ENCODE measurements at places on chromosomes 3 and 15. TPM values are rescaled to one million over a fixed set of nuclear protein-coding genes. Genes with fewer than 3 reads are reported as not detected.

- no peaks in the 10 kb centered on the region for H3K27me3 ChIP-seq
- H3K4me3 ChIP-seq = no peak overlapping the region
- H3K36me3 ChIP-seq = no peaks in the 10 kb centered on the region
- peak overlapping the region; percentile 56 for H3K27ac ChIP-seq
- no peak for DNase-seq
Observed at GRCh38 chr15:90581771-90582352, 52.1 kb downstream of the CRTC3 start.

DNA sequence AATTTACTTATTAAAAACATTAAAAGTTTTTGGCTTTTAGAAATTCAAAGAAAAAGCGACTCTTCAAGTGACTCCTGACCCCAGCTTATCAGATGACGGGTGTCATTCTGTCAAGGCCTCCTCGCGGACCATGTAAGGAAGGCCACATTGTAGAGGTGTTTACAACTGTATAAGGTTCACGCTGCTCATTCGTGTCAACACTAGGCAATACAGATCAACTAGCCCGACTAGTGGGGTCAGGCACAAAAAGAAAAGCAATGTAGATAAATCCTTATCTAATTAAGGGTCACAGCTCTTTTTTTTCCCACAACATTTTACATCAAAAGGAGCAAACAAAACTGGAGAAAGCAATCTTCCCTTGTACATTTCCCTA, 207.5 kb upstream of the NR2F2 start:
- no peaks in the 10 kb centered on the region for H3K27me3 ChIP-seq
- no peaks in the 10 kb centered on the region for H3K4me1 ChIP-seq

The GOLGA8A gene
- total RNA-seq = 35.0 TPM

- no peaks in the 10 kb centered on the region for H3K36me3 ChIP-seq
- no peak for DNase-seq
- H3K4me1 ChIP-seq = no peaks in the 10 kb centered on the region
Observed at GRCh38 chr3:112979244-112979832, 4.4 kb upstream of the CD200R1 start.

GRCh38 chr3:28947061-28947460, 333.8 kb upstream of the RBMS3 start:
- H3K4me3 ChIP-seq = no peak overlapping the region
- no peaks in the 10 kb centered on the region for H3K36me3 ChIP-seq
- peaks cover 2% of the 10 kb centered on the region for H3K4me1 ChIP-seq
- no peak overlapping the region for H3K27ac ChIP-seq

DNA sequence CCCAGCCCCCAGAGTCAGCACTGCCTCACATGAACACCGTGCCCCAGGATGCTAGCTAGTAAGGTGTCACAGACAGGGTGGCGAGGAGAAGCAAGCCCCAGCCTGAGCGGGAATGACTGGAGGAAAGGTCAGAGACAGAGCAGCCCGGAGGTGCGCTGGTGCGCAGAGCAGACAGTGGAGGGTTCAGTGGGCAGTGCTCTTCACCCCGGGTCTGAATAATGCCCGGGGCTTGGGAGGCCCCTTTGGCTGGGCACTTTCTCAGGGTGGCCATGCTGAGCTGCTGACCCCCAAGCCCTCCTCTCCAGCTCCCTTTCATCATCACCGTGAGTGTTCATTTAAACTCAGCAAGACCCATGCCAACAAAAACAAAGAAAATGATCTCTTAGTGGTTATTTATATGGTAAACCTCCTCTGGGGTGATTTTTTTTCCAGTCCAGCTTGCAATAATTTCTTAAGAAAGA, 110.8 kb downstream of the VGLL4 start:
- peaks cover 36% of the 10 kb centered on the region for H3K4me1 ChIP-seq
- peak overlapping the region; percentile 25 for H3K27ac ChIP-seq
- no peak for DNase-seq
- no peak overlapping the region for H3K4me3 ChIP-seq
- no peaks in the 10 kb centered on the region for H3K27me3 ChIP-seq

DNA sequence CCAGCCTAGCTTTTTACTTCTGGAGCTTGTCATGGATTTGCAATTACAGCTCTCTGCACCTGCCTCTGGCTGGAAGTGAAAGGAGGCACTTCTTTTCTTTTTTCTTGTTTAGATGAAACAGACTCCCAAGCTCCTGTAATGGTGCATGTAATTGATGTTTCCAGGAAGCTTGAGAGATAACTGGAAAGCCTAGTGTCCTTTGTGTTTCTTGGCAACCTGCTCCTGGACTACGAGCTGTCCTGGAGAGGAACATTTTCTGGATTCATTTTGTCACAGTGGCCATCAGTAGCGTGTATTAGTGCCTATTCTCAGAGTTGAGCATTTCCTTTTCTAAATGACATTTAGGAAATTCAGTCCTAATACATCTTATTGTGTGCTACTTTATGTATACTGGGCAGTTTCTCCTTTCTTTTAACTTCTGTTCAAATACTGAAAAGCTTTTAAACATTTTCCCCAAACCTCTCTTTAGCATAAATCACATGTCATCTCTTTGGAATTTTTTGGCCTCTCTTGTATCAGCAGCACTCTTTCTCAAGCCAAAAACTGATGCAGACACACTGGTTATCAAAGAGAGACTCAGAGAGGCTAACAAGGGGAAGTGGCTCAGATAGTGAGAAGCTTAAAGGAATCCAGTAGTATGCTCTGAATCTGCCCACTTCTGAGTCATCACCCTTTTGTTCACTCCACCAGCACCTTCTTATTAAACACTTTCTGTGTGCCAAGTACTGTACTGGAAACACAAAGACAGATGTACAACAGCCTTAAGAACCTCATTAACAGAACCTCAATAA, 62.6 kb upstream of the SLC2A2 start:
- H3K36me3 ChIP-seq = peaks cover 2% of the 10 kb centered on the region
- H3K27me3 ChIP-seq = no peaks in the 10 kb centered on the region

DNA sequence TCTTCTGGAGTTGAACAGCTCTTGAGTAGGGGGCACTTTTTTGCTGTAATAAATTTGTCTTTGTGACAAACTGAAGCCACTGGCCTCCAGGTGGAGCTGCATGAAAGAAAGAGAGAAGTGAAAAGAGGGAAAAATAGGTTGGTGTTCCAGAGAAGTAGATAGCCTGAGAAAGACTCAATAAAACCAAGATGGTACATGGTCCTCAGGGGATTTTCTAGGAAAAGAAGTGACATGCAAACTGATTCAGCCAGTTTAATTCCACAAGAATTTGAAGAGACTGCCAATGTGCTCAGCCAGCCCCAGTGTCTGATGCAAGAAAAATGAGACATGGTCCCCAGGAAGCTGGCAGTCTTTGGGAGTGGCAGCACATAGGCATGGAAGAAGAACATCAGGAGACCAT, 152.7 kb downstream of the CD47 start:
- H3K4me1 ChIP-seq = no peaks in the 10 kb centered on the region
- no peak overlapping the region for H3K4me3 ChIP-seq
- H3K27ac ChIP-seq = no peak overlapping the region
- no peaks in the 10 kb centered on the region for H3K36me3 ChIP-seq
- H3K27me3 ChIP-seq = no peaks in the 10 kb centered on the region

DNA sequence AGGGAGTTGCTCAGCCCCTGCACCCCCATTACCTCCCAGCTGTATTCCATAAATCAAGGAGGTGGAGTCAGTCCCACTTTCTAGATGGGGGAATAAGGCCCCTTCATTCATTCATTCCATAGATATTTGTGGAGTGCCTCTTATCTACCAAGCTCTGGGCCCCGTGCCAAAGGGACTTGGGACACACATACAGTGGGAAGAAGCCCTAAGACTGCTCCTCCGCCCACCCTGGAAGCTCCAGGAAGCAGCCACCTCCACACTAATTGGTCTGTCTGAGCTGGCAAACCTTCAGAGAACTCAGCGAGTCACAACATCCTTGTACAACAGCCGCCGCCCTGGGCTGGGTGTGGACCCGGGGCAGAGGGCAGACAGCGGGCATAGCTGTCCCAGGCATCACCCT, 6.4 kb downstream of the STRA6 start:
- H3K4me3 ChIP-seq = no peak overlapping the region
- no peaks in the 10 kb centered on the region for H3K36me3 ChIP-seq
- H3K27ac ChIP-seq = no peak overlapping the region
- H3K27me3 ChIP-seq = no peaks in the 10 kb centered on the region
- H3K4me1 ChIP-seq = peaks cover 9% of the 10 kb centered on the region

The NTRK3 gene
- 52.7 TPM for total RNA-seq

- no peak overlapping the region for H3K4me3 ChIP-seq
- peaks cover 17% of the 10 kb centered on the region for H3K4me1 ChIP-seq
- DNase-seq = peak; percentile 67
- H3K27ac ChIP-seq = peak overlapping the region; percentile 35
- H3K36me3 ChIP-seq = no peaks in the 10 kb centered on the region
- H3K27me3 ChIP-seq = no peaks in the 10 kb centered on the region
Observed at GRCh38 chr3:72485641-72486040, 362.6 kb downstream of the SHQ1 start.

Data from ascending aorta (tissue), 2 donors.